Activated naive CD4-positive, alpha-beta T cell (primary cell): ENCODE measurements at places on chromosomes 3 and 15.

DNA sequence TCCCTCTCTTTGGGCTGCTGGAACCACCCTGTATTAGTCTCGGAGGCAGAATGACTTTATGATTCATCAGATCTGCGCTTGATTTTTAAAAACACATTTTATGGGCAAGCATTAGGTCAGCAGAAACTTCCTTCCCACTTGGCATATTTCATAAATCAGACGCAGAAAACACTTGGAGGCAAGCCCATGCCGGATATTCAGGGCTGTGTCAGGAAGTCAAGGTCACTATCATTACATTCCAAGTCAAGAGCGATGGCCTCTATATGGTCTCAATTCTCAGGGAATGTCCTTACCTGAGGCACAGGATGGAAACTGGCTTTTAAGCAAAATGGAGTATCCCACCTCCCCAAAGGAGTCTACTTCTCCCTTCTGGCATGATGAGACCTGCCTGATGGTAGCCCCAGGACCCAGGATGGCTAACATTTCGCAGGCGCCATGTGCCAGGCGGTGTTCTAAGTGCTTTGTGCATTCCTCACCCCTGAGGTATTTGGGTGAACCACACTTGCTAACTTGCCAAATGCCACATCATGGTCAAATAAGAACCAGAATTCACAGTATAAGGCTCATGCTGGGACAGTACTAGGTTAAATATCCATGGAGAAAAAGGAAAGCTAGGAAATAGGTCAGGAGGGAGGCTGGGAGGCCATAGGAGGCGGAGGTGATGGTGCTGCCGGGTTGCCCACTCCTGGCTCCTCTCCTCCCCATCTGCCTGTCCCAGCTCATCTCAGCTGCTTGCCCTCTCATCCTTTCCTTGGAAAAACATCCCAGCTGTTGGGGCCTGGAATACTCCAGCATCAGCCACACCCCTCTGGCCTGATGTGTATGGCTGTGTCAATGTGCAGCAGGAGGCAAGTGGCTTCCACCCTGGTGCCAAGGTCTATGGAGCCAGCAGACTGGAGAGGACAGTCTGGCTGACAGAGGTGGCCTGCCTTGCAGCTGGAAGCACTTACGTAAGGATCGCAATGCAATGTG lies 18.8 kb downstream of the BCL2L10 start:
- DNase-seq, result no peak

DNA sequence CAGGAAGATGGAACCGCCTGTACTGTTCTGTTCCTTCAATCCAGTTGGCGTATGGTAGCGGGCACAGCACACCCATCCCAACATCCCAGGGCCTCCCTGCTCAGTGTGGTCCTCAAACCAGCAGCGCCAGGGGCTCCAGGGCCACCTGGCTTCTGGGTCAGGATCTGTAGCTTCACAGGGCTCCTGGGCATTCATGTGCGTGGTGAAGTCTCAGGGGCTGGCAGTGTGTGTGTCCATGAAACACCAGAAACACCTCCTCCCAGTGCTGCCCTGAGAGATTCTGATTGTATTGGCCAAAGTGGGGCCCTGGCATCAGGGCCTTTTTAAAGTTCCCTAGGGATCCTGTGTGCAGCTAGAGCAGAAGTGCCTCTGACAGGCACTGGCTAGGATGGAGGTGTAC lies 42.1 kb downstream of the ABTB1 start:
- DNase-seq, result no peak

- DNase-seq, result no peak
These were observed 267.3 kb downstream of the UACA start for GRCh38 chr15:70495991-70496599.

- no peak for DNase-seq
These were observed 193.4 kb upstream of the RASGRP1 start for GRCh38 chr15:38758043-38758442.

DNA sequence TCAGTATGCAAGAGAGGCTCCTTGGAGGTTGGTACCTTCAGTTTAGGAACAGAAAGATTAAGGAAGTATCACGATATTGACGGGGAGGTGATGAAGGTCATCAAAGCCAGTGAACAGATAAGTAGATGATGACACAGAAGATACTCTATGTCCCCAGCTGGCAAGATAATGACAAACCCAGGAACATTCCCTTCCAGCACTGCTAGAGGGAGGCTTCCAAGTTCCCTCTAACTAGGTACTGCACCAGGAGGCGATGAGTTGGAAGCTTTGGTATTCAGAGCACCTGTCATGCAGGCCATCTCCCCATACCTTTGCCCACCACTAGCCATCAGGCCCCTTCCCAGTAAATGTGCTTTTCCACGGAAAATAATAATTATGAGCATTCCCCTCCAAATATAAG lies 40.8 kb downstream of the NBEAL2 start:
- no peak for DNase-seq

- DNase-seq, result no peak
These were observed 22.6 kb upstream of the LYSMD4 start for GRCh38 chr15:99755692-99756409.

DNA sequence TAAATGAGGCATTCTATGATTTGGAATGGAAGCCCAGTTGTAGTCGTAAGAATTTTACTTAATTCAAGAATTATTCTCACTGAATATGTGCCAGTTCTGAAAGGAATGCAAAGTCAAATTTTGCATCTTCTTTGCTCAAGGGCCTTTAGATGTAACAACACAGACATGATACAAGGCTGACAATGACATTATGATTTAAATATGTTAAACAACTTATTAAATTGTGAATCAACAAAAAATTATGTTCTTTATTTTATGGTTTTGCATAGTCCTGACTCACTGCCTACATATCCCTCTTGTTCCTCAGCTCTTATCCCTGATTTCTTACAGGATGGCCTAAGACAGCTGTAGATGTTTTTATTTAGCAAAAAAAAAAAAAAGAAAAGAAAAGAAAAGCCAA lies 170.9 kb upstream of the NR2E3 start:
- DNase-seq, result no peak

DNA sequence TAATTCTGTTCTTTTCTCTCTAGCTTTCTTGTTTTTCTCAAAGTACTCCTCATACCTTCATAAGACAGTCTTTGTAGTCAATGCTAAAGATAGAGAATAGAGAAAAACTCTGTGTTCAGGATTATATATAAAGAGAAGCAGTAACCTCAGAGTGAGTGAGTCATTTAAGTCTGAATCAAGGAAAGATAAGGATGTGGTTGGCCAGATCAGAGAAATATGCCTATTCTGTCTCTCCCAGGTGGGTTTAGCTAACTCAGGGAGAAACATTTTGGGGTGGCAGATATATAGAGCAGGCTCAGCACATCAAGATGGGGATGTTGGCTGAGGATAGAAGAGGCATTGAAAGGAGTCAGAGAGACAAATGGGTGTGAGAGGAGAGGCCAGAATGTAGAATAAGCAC lies 31.4 kb downstream of the GTF2E1 start:
- DNase-seq, result no peak

DNA sequence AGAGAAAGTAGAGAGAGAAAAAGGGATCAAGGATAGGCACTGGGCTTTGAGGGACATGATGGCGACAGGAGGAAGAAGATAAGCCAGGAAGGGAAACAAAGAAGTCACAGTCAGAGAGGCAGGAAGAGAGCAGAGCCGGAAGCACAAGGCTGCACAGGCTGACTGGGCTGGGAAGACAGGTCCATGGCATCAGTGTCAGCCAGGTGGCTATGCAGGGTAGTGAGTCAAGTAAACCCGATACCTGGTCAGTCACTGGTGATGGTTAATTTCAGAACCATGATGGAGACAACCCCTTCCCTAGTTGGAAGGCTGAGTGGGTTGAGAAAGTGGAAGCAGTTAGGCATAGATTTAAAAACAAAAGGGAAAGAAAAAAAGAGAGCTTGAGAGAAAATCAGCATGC lies 203.8 kb downstream of the EPHB1 start:
- DNase-seq, result no peak

GRCh38 chr3:121895736-121896135 lies 1.5 kb downstream of the SLC15A2 start:
- no peak for DNase-seq

DNA sequence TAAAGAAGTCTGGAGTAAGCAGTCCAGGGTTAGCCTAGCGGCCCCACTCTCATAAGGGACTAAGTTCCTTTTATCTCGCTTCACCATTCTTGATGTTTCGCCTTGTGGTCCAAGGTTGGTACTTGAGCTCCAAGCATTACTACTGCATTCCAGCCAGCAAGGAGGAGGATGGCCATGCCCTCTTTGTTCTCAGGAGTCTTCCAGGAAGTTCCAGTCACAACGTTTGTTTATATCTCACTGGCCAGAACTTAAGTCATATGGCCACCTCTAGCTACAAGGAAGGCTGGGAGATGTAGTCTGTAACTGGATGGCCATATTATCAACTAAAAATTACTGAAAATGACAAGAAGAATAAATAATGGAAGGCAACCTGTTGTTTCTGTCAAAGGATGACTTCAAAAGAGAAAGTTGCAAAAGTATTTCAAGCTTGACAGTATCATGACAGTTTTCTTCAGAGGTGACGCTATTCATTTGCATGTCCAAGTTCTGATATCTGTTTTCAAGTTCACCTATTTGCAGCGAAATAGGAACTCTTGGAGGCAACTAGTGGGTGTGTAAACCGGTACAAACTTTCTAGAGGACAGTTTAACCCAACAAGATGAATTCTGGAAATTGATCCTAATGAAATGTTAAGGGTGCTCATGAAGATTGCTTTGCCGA lies 118.6 kb downstream of the PGPEP1L start:
- no peak for DNase-seq

DNA sequence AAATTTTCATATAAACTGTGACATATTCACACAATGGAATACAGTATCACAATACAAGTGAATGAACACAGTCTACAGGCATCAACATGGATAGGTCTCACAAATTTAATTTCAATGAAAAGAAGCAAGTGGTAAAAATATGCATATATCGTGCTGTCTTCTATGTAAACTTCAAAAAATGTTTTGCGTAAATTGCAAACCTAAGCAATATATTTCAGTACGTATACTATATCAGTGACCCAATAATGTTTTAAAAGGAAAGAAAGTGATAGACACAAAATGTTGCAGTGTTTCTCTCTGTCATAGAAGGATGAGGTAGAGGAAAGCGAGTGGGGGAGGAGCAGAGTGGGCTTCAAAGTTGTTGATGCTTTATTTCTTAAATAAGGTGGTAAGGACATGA lies 468.4 kb upstream of the CNTN3 start:
- no peak for DNase-seq

DNA sequence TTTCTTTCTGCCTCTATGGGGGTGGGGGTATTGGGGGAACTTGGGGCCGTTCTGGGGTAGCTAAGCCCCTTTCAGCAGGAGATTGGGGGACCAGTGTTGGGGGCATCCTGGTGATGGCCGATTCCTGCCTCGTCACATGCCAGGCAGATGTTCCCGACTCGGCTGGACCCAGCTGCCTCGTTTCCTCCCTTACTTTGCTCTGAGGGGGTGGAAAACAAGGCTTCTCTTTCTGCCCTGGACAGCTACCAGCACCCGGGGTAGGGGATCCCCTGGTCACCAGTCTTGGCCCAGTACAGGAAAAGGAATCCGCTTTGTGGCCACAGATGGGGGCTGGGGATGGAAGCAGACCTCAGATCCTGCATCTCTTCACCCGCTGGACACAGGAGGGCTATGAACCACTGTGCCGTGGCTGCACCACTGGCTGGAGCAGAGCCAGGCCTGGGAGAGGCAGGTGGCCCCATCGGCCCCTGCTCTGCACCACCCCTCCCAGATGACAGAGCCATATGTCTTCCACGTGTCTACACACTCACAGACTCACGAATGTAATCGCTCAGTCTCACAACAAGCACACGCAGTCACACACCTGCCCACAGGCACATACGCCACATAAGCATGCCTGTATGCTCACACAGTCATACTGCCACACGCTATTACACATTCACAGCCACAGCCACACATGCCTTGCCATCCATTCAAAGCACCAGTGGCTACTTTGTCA lies 12.4 kb downstream of the SNX33 start:
- DNase-seq, result no peak
